ENCODE measurements at places on chromosomes 3 and 15.
A peak's percentile ranks its signal among the peaks of the same experiment; 100 is the strongest.

- no peak for DNase-seq
Measured at GRCh38 chr3:75768303-75769017, 16.9 kb downstream of the ZNF717 start.

- no peak for DNase-seq
Measured at GRCh38 chr3:31567036-31567435, 34.3 kb downstream of the STT3B start.

- DNase-seq: no peak
Measured at GRCh38 chr15:101169495-101170071, 82.3 kb downstream of the CHSY1 start.

DNA sequence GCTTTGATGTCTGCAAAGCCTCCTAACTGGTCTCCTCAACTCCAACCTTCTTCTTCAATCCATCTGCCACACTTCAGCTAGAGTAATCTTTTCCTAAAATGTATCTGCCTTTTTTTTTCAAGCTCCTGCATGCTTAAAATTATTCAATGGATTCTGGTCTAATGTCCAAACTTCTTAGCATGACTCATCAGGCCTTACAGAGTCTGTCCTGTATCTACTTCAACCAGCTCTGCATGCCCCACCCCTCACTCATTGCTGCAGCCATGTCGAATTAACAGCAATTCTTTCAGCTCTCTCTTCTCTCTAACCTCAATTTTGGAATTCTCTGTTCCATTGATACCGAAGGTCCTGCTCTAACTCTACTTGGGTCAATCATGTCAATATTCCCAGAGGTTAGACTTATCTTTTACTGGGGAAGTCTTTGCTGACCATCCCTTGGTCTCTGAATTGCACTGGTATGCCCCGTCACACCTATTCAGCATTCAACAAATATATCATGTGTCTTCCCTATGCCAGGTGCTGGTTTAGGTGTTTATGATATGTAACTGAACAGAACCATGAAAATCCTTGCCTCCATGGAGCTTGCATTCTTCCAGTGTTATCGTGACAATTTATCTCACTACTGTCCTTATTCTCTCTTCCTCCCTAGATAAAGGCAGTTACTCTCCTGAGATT, 88.5 kb upstream of the NANOGP8 start:
- peak; percentile 31 for DNase-seq

GRCh38 chr3:40187945-40188344, 121.6 kb upstream of the EIF1B start:
- DNase-seq: no peak

- DNase-seq: peak; percentile 71
Measured at GRCh38 chr15:91561371-91562100, 292.0 kb upstream of the SLCO3A1 start.

DNA sequence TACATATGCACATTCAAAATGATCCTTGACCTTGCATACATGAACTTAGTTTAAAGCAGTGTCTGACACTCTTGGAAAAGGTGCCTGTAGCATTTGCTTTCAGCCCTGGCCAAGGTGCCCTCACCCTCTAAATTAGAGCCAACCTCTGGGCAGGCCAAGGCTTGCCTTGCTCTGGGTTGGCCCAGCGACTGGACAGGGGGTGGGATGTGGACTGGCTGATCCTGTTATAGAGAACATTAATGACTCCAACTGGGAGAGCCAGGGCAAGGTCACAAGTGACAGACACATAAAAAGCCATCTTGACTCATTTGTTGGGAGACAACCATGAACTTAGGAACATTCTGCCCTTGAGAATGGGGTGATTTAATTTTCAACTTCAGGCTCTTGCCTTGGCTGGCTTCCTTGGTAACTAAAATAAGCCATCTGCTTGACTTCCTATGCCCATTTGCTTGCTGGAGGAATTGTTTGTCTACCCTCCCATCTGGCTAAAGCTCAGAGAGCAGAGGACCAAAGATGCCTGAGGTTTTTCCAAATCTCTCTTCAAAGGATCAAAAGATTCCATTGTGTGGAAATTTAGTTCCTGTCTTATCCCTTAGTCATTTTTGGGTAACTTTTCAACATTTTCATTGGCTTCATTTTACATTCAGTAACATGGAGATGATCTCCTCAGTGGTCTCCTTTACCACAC, 403.7 kb downstream of the SOX2 start:
- no peak for DNase-seq
